ENCODE measurements at places on chromosomes 1 and 21.
A peak's percentile ranks its signal among the peaks of the same experiment; 100 is the strongest.

DNA sequence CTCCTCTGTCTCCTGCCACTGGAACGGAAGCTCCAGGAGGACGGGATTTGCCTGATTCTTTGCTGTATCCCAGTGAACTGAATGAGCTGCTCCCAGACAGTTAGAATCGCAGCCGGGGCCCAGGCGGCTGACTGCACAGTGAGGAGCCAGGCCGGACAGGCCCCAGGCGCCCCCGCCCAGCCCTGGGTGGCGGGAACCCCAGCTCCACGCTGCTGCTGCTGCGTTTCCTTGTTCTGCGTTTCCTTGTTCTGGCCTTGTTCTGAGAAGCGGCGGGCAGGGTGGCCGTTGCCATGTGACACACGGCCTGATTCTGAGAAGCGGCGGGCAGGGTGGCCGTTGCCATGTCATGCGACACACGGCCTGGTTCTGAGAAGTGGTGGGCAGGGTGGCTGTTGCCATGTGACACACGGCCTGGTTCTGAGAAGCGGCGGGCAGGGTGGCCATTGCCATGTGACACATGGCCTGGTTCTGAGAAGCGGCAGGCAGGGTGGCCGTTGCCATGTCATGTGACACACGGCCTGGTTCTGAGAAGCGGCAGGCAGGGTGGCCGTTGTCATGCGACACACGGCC is 56.2 kb downstream of the SLC37A1 start:
- DNase-seq, result no peak

DNA sequence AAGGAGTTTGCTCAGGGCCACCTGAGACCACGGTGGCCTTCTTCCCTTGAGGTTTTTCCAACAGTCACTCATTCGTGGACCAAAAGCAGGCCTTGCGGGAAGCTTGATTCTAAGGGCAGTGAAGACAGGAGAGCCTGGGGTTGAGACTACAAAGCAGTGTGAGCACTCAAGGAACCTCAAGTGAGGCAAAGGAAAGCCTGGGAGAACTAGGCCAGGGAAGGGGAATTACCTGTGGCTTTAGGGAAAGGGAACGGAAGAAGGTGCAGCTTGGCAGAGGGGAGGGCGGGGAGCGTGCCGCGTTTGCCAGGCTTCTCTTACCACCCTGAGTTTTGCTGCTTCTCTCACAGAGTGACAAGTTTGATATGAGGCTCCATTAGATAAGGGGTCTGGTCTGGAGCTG is 114.3 kb downstream of the DHRS3 start:
- DNase-seq, result no peak

DNA sequence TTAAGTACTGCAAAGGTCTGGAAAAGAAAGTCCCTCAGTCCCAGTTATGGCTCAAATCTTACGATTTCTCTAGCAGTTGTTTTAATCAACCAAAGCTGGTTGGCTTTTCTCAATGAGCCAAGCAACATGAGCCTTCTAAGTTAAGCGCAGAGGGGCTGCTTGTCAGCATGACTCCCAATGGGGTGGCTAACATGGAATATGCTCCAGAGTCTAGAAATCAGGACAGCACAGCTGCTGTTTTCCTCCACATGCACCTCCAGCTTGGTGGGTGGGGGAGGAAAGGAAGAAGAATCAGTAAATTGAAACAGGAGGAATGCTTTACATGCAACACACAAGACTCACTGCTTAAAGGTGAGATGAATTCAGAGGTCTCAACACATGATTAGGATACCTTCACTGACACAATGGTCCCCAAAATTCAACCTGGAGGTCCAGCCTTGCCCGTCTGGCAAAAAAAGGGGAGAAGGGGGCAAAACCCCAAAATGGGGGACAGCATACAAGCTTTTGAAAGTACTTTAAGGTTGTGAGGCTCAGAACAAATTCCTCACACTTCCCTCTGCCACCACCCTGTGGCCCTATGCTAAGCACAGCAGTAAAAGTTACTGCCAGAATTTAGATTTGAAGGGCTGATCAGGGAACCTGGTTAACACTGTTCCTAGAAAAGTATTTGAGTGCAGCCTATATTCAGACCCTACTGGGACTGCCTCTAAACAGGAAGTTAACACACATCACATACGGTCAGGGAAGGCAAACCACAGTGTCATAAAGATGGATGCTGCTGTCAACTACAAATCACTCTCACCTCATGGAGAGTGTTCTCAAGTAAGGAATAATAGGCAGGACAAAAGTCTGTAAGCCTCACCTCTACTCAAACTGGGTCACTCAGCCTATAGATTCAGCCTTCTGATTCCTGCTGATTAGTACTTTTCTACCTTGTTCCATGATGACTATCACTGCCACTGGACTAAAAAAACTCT is 2.6 kb downstream of the GATAD2B start:
- DNase-seq, result peak; percentile 42

DNA sequence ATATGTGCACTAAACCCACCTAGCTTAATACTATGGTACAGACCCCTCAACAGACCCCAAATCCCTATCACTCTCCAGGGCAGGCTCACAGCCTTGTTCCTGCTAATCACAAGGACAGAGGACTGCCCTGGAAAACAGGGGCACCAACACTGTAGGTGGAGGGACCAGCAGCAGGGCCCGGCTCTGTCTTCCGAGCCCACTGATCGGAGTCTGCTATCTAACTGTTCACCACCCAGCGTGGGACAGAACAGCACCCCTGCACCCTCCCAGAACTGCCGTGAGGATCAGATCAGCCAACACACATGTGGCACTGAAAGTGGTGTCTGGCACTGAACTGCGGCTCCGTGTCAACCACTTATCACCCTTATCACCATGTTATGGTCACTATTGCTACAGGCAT is 6.2 kb downstream of the WDR4 start:
- DNase-seq, result no peak

DNA sequence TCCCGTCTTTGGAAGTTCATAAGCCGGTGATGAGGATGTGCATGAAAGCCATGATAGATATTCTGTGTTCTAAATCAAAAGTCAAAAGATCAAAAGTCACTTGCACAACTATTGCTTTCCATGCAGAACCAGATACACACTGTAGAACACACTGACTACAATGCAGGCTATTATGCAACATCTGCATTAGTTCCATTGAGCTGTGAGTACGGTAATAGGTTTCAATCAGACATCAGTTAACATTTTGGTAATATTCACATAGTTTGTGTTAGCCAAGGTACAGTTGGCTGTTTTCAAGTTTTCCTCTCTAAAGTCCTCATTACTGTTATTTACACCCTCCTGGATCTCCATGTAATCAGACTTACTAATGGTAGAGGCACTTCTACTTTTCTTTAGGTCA is 3.1 kb downstream of the KCNA2 start:
- DNase-seq, result no peak

GRCh38 chr1:39216771-39217170 is 12.3 kb downstream of the MACF1 start:
- no peak for DNase-seq

- no peak for DNase-seq
Measured at GRCh38 chr1:13802782-13803545, 103.0 kb downstream of the PRDM2 start.

DNA sequence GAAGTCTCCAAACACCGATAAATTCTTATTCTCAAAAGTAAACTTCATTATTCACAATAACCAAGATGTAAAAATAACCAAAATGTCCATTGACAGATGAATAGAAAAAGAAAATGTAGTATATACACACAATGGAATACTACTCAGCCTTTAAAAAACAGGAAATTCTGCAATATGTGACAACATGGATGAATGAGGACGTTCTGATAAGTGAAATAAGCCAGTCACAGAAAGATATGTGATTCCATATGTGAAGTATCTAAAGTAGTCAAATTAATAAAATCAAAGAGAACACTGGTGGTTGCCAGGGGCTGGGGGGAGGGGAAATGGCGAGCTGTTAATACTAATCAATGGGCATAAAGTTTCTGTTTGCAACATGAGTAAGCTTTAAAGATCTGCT is 36.0 kb downstream of the LRRC8C start:
- peak; percentile 25 for DNase-seq

GRCh38 chr21:29477941-29478340 is 179.2 kb downstream of the BACH1 start:
- no peak for DNase-seq

- no peak for DNase-seq
Measured at GRCh38 chr1:22780696-22781095, 70.1 kb downstream of the EPHB2 start.

- DNase-seq, result no peak
Measured at GRCh38 chr1:185432948-185433347, 115.9 kb upstream of the IVNS1ABP start.

GRCh38 chr21:23939369-23940065 is 1667.8 kb downstream of the MRPL39 start:
- no peak for DNase-seq

All from CD4-positive, alpha-beta T cell treated with Interleukin-12 subunit alpha and Interleukin-12 subunit beta, for 1 hour (primary cell).